ENCODE measurements at places on chromosomes 16 and 17.

DNA sequence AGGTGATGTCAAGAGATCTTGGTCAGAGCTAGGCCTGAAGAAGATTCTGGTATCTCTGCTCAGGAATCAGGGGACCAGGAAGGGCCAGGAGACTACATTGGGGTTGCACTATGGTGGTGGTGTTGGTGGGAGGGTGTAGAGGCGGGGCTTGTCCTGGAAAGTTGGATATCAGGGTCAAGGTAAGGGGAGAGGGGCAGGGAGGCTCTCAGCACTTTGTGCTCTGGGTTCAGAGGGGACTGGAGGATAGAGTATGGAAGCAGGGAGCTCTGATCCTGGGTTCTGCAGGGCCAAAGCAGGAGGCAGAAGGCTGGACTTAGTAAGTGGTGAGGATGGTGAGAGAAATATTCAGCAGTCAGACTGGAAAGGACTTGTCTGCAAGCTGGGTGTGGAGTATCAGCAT lies 3.0 kb downstream of the NOL3 start:
- no peak for DNase-seq

DNA sequence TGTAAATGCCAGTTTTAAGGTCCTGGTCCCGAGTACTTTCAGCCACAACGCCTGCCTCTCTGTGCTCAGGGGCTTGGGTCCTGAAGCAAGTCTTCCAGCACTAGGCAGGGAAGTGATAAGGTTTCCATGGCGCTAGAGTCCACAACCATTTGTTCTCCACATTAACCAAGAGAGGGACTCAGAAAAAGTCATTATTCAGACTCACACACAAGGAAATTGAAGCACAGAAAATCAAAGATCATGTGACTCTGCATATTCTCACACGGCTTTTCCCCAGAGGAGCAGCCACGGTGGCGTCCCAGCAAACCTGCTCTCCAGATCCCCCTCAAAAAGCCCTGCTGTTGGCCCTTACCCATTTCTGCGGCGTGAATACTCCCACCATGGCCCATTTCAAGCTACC lies 9.7 kb downstream of the ENPP7 start:
- DNase-seq = no peak

DNA sequence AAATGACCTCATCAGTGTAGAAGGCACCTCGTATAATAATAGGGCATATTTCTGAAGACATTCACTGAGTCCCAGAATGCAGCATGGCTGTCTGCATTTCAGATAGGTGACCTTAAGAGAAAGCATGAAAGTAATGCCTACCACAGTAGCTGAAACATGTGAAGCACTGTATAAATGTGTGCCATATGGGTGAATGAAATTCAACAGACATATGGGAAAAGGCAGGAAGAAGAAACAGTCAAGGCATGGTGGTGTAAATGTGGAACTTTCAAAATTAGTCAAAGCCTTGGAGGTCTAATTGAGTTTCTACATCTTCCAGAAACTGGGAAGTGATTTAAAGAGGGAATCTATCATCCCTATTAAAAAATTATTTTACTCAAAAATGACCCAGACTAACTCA lies 698.2 kb upstream of the GOT2 start:
- no peak for DNase-seq

GRCh38 chr16:80914379-80915078 lies 92.2 kb downstream of the CMC2 start:
- DNase-seq = no peak

DNA sequence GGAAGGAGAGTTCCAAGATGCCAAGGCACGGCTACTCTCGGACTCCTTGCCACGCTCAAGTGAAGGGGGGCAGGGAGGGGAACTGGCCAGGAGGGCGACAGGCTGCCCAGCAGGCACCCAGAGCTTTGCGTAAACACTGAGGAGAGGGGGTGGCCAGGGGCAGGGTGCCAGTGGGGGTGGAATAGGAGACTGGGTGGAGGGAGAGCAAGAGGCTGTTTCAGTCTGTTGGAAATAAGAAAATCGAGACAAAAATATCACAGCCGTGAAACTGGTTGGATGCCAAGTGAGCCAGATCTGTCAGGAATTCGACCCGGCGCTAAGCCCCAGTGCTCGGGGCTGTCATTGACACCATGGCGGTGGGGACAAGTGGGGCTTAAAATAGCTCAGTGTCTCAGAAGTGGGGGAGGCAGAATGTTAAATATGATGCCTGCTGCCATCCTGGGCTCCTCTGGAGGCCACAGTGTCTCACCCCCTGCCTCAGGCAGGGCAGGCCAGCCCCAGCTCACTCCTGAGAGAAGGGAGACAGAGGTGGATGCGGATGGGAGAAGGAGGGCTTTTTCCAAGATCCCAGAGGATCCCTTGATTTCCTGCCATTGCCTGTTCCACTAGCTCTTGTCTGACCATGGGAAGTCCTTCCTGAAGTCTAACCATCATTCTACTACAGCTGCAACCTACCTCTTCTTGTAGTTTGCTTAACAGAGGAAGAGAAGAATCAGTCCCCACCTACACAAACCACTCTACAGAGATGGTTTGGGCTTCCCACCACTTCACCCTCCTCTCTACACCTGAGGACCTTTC lies 9.5 kb downstream of the PNMT start:
- DNase-seq = no peak

- DNase-seq = no peak
Observed at GRCh38 chr17:50412188-50412732, 13.8 kb upstream of the ACSF2 start.

GRCh38 chr16:79328402-79329165 lies 272.0 kb downstream of the MAF start:
- no peak for DNase-seq

- DNase-seq = no peak
Observed at GRCh38 chr17:51941272-51941671, 217.2 kb downstream of the CA10 start.

DNA sequence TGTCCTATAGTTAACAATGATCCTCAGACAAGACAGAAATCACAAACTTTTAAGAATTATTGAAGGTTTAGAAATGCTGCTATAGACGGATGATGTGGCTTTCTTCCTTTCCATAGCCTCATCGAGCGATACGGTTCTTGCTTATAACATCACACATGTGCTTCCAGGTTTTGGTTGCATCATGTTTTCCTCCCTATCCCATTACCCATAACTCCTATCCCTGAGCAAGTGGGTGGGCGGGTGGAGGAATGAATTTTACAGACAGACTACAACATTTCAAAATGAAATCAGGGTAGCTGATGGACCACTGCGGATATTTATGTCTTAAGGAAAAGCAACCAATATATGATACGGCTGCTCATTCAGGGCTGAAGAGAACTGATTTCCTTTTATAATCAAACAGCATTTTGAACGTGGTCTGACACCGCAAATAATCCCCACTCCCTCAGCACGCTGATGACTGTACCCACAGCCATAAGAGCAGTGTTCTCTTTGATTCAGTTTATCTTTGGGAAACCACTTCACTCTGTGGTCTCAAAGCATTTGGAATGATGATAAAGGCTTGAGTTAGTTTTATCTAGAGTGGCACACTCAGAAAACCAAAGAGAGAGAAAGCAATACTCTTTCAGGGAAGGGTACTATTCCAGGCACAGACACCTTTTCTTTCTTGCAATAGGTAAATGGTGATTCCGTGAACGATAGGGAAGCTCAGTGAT lies 4.6 kb upstream of the AKTIP start:
- no peak for DNase-seq

- no peak for DNase-seq
Observed at GRCh38 chr17:81022344-81022676, 12.6 kb upstream of the BAIAP2 start.

GRCh38 chr17:27181935-27182334 lies 112.0 kb upstream of the WSB1 start:
- DNase-seq = no peak

DNA sequence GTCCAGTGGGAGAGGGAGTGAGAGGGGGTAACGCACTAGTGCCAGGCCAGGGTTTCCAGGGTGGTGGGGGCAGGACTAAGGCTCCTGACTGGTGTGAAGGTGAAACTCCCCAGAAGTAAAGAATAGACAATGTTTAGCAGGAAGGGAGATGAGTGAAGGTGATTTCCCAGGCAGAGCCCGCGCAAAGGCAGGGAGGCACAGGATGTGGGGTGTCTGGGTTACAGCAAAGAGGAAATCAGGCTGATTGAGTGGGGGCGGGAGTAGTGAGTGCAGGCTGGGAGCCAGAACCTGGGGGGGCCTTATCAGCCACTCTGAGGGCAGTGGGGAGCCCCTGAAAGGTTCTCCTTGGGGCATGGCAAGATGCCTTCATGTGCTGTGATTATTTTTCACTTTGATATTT lies 167.5 kb downstream of the UTP18 start:
- DNase-seq = peak; percentile 70

- DNase-seq = no peak
Observed at GRCh38 chr17:40952661-40953060, 14.1 kb downstream of the KRT39 start.

- no peak for DNase-seq
Observed at GRCh38 chr17:81086789-81087551, 52.0 kb downstream of the BAIAP2 start.

DNA sequence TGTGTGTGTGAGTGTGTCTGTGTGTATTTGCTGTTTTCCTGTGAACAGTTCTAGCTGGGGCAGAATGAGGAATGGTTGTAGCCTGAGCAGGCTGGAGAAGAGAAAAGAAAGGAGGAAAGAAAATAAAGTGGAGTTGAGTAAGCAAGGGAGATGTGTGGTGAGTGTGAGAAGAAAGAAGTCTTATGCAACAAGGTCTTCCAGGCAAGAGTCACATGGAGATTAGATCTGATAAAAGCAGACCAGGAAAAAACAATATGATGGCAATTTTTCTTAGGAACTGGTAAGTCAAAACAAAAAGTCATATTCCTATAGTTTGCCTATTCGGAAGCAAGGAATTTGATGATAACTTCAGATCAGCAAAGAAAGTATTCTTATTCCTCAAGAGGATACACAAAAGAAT lies 125.0 kb downstream of the HS3ST3A1 start:
- DNase-seq = no peak

- no peak for DNase-seq
Observed at GRCh38 chr17:3032258-3033247, 30.9 kb downstream of the OR1D5 start.

DNA sequence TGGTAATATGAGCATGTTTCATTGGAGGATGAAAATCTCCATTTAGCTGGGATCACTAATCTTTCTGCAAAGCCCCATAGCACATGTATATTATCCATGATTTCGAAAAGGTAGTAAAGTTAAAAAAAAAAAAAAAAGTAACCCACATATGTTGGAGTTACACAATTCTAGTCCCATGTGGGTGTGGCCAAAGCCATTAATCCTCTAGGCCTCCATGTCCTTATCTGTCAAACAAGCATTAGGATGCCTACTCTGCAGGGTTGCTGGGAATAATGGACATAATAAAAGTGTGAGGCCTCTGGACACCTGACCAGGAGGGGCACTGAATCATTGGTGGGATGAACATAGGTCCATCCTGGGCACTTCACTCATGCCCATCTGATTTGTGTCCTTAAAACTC lies 29.2 kb upstream of the VAT1L start:
- no peak for DNase-seq

- DNase-seq = no peak
Observed at GRCh38 chr17:4584101-4584916, at the start of gene SMTNL2. Gene SMTNL2, plus strand, starts transcription at chr17:4584529. Its CDS starts 77 bp downstream, at chr17:4584606.

- peak; percentile 37 for DNase-seq
Observed at GRCh38 chr17:39096508-39097149, 54.8 kb downstream of the PLXDC1 start.

DNA sequence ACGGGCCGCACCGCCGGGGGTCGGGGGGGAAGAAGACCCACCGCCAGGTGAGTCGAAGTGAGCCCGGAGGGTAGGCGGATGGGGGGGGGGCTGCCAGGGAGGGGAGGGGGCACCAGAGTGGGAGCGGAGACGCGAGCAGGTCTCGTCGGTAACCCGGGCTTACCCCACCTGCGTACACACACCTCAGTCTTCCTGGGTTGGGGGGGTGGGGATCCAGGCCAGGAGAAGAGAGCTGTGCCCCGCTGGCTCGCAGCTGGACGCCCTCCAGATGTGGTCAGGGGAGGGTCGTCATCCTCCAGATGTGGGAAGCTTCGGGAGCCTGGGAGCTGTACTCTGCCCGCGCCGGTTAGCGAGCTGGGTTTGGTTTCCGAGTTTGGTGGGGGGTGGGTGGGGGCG lies 1.2 kb downstream of the CACNA1G start:
- no peak for DNase-seq

DNA sequence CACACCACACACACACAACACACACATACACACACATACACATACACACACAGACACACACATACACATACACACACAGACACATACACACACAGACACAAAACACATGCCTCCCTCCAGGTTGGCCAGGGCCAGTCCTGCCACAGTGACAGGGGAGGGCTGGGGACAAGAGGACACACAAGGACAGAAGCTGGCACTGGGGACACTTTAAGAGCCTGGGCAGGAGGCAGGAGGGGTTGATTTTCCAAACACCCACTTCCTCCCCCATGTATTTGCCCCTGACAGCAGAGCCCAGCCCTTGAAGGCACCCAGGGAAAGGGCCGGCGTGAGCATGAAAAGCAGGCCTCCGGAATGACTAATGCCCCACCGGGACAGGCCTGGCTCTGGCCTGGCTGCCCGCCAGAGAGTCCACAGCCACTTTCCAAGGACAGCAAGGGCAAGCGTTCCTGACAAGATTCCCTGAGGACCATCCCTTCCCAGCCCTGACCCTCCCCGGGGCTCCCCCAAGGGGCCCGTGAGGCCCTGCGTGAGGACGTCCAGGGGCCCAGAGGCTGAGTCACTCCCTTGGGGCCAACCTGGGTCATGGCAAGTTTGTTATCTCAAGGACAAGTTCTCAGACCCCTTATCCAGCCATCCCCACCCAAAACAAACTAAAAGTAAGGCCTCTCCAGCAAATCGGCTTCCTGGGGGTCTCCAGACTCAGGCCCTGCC lies 235.6 kb downstream of the ZNF423 start:
- DNase-seq = no peak

DNA sequence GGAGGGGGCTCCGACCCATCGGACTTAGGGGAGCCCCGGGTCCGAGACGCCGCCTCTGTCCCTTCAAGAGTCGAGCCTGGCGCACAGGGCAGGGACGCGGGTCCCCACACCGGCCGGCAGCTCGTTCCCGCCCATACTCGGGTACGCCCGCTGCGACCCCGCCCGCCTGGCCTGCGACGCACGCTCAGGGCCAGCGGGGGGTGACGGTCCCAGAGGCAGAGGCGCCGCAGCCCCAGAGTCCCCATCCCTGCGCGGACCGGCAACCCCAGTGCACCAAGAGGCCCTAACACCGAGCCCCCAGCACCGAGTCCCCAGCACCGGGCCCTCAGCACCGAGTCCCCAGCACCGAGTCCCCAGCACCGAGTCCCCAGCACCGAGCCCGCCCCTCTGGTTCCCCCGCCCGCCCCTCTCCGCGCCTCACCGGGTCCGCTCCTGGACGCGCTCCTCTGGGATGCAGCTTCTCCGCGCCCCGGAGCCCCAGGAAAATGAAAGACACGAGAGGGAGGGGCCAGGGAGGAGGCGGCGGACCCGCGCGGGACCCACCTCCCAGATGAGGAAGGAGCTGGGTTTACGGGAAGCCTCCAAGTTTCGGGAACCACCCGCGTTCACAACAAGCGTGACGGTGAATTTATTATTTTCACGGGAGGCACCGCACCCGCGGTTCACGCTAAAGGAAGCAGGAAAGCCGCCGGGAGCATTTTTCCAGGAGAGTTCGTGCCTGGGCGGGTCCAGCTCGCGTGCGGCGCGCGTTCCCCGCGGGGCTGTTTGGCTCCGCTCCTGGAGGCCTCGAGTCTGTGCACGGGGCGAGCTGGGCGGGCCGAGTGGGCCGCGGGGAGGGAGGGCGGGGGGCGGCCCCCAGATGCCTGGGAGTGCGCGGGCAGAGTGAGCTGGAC lies at the start of gene SECTM1:
SECTM1 (minus strand) TSS at position 488 of the 893 bp plus-strand sequence. CDS start 6,526 bp downstream, outside the sequence.
- no peak for DNase-seq

- DNase-seq = no peak
Observed at GRCh38 chr16:85193115-85193493, 80.8 kb upstream of the CIBAR2 start.

- DNase-seq = peak; percentile 29
Observed at GRCh38 chr16:20799599-20799998, 6.7 kb downstream of the ERI2 start.
